ENCODE measurements at places on chromosomes 16 and 17.

DNA sequence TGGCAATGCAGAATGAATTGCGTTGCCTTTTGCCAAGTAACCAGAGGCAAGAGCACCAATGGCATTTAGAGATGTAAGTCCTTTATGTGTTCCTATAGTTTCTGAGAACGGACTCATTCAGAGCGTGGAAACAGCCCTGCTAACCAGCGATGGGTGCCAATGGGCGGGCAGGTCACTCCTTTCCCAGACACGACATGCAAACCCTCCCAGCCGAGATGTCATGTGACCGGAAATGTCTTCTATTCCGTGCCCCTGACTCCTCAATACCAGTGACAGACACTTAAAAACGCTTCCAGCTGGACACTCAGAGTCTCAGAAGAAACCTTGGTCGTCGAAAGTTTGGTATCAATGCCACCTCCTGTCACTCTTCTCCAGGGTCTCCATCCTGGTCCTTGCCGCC, 3.2 kb downstream of the FBF1 start:
- H3K27me3 ChIP-seq: no peaks in the 10 kb centered on the region
- no peaks in the 10 kb centered on the region for H3K36me3 ChIP-seq
- no peak overlapping the region for H3K4me3 ChIP-seq
- DNase-seq: no peak
- H3K27ac ChIP-seq: no peak overlapping the region

- DNase-seq: no peak
- peaks cover 3% of the 10 kb centered on the region for H3K36me3 ChIP-seq
- no peak overlapping the region for H3K4me3 ChIP-seq
- no peaks in the 10 kb centered on the region for H3K4me1 ChIP-seq
Measured at GRCh38 chr16:962901-963814, 7.6 kb downstream of the LMF1 start.

GRCh38 chr17:61635913-61636432, 45.0 kb upstream of the NACA2 start:
- H3K4me1 ChIP-seq: no peaks in the 10 kb centered on the region
- H3K4me3 ChIP-seq: no peak overlapping the region
- no peaks in the 10 kb centered on the region for H3K36me3 ChIP-seq
- H3K27me3 ChIP-seq: no peaks in the 10 kb centered on the region
- no peak for DNase-seq

GRCh38 chr17:74527081-74527480, 4.2 kb downstream of the CD300LB start:
- H3K27me3 ChIP-seq: no peaks in the 10 kb centered on the region
- no peak for DNase-seq
- H3K4me1 ChIP-seq: no peaks in the 10 kb centered on the region
- H3K4me3 ChIP-seq: no peak overlapping the region
- no peaks in the 10 kb centered on the region for H3K36me3 ChIP-seq
- H3K27ac ChIP-seq: no peak overlapping the region

- no peak overlapping the region for H3K4me3 ChIP-seq
- no peak overlapping the region for H3K27ac ChIP-seq
- no peaks in the 10 kb centered on the region for H3K4me1 ChIP-seq
- H3K27me3 ChIP-seq: no peaks in the 10 kb centered on the region
Measured at GRCh38 chr16:46607529-46607928, 13.7 kb downstream of the SHCBP1 start.

- H3K36me3 ChIP-seq: peaks cover 7% of the 10 kb centered on the region
- H3K4me3 ChIP-seq: peak overlapping the region; percentile 77
- peaks cover 41% of the 10 kb centered on the region for H3K4me1 ChIP-seq
- no peaks in the 10 kb centered on the region for H3K27me3 ChIP-seq
Measured at GRCh38 chr16:19524616-19525384, 1.1 kb downstream of the CCP110 start.

GRCh38 chr16:17965133-17965900, 371.2 kb downstream of the NPIPA8 start:
- no peaks in the 10 kb centered on the region for H3K27me3 ChIP-seq
- H3K27ac ChIP-seq: no peak overlapping the region
- H3K36me3 ChIP-seq: no peaks in the 10 kb centered on the region
- DNase-seq: no peak
- no peak overlapping the region for H3K4me3 ChIP-seq

- H3K4me1 ChIP-seq: peaks cover 16% of the 10 kb centered on the region
- H3K4me3 ChIP-seq: no peak overlapping the region
- no peak overlapping the region for H3K27ac ChIP-seq
- no peaks in the 10 kb centered on the region for H3K27me3 ChIP-seq
Measured at GRCh38 chr16:29791845-29792807, 1.6 kb downstream of the KIF22 start.

DNA sequence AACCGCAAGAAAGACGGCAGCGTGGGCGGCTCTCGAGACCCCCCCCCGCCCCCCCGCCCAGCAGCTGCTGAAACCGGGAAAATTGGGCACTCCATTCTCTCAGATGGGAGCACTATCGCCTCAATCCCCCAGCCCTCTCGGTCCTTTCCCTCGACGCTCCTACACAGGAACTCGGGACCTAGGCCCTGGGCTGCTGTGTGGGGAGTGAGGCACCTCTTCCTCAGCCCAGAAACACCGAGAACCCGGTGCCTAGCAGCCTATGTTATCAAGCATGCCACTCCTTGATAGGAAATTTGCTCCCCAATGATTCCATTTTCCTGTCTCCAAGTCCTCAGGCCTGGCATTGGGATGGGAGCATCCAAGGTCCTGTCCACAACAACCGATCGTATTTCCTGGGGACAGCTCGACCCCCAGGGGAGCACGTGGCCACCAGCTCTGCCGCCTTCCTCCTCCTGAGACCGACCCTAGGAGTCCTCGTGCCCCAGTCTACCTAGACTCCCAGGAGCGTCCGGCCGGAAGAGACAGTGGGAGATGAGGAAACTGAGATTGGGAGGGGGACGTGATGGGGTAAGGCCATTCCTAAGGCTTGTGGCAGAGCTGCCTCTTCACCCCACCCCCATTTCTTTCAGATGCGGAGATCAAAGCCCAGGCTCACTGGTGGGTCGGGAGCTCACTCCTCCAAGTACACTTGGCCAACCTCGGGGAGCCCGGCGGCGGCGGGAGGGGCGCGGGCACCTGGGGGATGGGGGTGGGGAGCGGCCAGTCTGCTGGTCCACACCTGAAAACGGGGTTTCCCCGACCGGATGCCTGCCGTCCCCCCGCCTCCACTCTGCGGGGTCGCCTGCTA, 17.5 kb upstream of the CBX8 start:
- no peak for DNase-seq
- peaks cover 28% of the 10 kb centered on the region for H3K27me3 ChIP-seq
- H3K4me3 ChIP-seq: peak overlapping the region; percentile 59
- peaks cover 37% of the 10 kb centered on the region for H3K4me1 ChIP-seq
- H3K36me3 ChIP-seq: no peaks in the 10 kb centered on the region
- no peak overlapping the region for H3K27ac ChIP-seq

GRCh38 chr17:45413498-45413923, 19.2 kb downstream of the ARHGAP27 start:
- no peaks in the 10 kb centered on the region for H3K4me1 ChIP-seq
- no peaks in the 10 kb centered on the region for H3K27me3 ChIP-seq
- no peak overlapping the region for H3K27ac ChIP-seq
- H3K4me3 ChIP-seq: no peak overlapping the region
- H3K36me3 ChIP-seq: no peaks in the 10 kb centered on the region

DNA sequence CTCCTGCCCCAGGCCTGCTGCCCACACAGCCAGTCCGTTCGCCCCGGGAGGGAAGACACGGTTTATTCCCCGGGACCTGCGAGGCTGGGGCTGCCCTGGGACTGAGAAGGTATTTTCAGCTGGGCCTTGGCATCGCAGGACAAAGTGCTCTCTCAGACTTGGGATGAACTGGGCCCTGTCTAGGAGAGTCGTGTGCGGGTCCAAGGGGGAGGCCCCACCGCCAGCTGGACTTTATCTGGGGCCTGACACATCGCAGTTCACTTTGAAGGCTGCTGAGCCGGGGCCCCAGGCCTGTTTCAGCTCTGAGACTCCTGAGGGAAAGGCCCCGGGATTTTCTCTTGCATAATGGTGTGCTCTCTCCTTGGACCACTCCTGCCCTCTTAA, 6.8 kb downstream of the CRISPLD2 start:
- no peaks in the 10 kb centered on the region for H3K36me3 ChIP-seq
- H3K4me1 ChIP-seq: peaks cover 13% of the 10 kb centered on the region
- no peak for DNase-seq
- no peak overlapping the region for H3K27ac ChIP-seq

DNA sequence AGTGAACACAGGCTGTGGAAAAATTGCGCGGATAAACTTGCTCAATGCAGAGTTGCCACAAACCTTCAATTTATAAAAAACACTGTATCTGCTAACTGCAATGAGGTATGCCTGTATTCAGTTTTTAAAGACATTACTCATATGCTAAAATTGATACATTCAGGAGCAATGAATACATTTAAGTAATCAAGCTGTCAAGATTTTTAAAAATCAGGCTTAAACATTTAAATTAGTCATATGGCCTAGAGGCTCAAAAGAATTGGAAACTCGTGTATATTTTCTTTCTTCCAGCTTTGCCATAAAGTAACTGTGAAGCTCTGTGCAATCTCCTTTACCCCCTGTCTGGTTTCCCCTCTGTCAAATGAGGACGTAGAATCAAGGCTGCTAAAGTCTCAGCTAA, 4.1 kb downstream of the SYNRG start:
- DNase-seq: no peak
- peaks cover 26% of the 10 kb centered on the region for H3K4me1 ChIP-seq
- H3K27me3 ChIP-seq: no peaks in the 10 kb centered on the region
- H3K27ac ChIP-seq: no peak overlapping the region
- H3K4me3 ChIP-seq: no peak overlapping the region
- H3K36me3 ChIP-seq: no peaks in the 10 kb centered on the region

GRCh38 chr16:30990105-30990504, 5.1 kb downstream of the HSD3B7 start:
- no peak overlapping the region for H3K4me3 ChIP-seq
- H3K27me3 ChIP-seq: no peaks in the 10 kb centered on the region
- H3K4me1 ChIP-seq: peaks cover 10% of the 10 kb centered on the region
- DNase-seq: no peak

DNA sequence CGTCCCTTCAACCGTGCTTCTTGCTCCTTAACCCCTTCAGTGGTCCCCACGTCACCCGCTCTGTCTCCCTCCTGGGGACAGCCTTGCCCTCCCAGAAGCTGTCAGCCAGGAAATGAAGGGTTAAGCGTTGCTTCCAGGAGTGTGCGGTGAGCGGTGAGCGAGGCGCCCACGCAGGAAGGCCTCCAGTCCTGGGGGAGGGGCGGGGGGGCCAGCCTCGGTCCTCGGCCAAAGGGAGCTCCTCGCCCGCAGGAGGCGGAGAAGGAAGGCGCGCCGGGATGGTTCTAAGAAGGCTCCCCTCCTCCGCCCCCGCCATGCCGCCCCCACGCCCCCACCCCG, 2.3 kb downstream of the RBFOX3 start:
- no peak for DNase-seq
- H3K4me3 ChIP-seq: no peak overlapping the region
- peaks cover 16% of the 10 kb centered on the region for H3K27me3 ChIP-seq
- no peaks in the 10 kb centered on the region for H3K36me3 ChIP-seq
- H3K4me1 ChIP-seq: peaks cover 10% of the 10 kb centered on the region

GRCh38 chr16:4652561-4652960, 27.9 kb downstream of the MGRN1 start:
- H3K4me3 ChIP-seq: no peak overlapping the region
- no peak overlapping the region for H3K27ac ChIP-seq

- no peaks in the 10 kb centered on the region for H3K36me3 ChIP-seq
- no peaks in the 10 kb centered on the region for H3K4me1 ChIP-seq
- DNase-seq: no peak
- H3K4me3 ChIP-seq: no peak overlapping the region
- H3K27me3 ChIP-seq: no peaks in the 10 kb centered on the region
- no peak overlapping the region for H3K27ac ChIP-seq
Measured at GRCh38 chr16:13148836-13149235, 247.4 kb downstream of the SHISA9 start.

- H3K27me3 ChIP-seq: no peaks in the 10 kb centered on the region
- H3K4me1 ChIP-seq: no peaks in the 10 kb centered on the region
- no peak for DNase-seq
- H3K27ac ChIP-seq: no peak overlapping the region
Measured at GRCh38 chr17:142102-142661, 4.8 kb downstream of the SCGB1C2 start.

GRCh38 chr16:85365120-85365519, 248.0 kb upstream of the GSE1 start:
- peaks cover 20% of the 10 kb centered on the region for H3K4me1 ChIP-seq
- H3K36me3 ChIP-seq: no peaks in the 10 kb centered on the region
- no peak overlapping the region for H3K4me3 ChIP-seq

DNA sequence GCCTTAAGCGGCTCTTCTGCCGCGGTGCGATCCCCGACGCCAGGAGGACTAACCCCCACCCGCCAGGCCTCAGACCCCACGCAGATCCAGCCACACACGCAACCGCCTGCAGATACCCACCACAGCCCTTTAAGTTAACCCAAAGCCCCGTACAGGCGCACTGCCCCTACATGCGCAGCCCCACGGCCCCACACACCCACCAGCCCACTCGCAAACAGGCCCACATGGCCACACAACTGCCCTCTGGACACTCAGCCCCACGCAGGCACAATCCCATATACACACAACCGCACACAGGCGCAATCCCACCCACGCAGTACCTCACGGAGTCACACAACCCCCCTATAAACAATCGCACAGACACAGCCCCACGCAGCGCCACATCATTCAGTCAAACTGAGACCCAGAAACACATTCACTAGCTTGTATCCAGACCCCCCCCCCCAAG, 41.7 kb downstream of the RAI1 start:
- H3K36me3 ChIP-seq: no peaks in the 10 kb centered on the region
- no peak overlapping the region for H3K27ac ChIP-seq
- no peak for DNase-seq
- H3K4me1 ChIP-seq: peaks cover 30% of the 10 kb centered on the region
- H3K4me3 ChIP-seq: peak overlapping the region; percentile 83

GRCh38 chr17:36069136-36069535, 5.1 kb downstream of the CCL18 start:
- H3K4me3 ChIP-seq: no peak overlapping the region
- H3K36me3 ChIP-seq: no peaks in the 10 kb centered on the region
- H3K4me1 ChIP-seq: no peaks in the 10 kb centered on the region

DNA sequence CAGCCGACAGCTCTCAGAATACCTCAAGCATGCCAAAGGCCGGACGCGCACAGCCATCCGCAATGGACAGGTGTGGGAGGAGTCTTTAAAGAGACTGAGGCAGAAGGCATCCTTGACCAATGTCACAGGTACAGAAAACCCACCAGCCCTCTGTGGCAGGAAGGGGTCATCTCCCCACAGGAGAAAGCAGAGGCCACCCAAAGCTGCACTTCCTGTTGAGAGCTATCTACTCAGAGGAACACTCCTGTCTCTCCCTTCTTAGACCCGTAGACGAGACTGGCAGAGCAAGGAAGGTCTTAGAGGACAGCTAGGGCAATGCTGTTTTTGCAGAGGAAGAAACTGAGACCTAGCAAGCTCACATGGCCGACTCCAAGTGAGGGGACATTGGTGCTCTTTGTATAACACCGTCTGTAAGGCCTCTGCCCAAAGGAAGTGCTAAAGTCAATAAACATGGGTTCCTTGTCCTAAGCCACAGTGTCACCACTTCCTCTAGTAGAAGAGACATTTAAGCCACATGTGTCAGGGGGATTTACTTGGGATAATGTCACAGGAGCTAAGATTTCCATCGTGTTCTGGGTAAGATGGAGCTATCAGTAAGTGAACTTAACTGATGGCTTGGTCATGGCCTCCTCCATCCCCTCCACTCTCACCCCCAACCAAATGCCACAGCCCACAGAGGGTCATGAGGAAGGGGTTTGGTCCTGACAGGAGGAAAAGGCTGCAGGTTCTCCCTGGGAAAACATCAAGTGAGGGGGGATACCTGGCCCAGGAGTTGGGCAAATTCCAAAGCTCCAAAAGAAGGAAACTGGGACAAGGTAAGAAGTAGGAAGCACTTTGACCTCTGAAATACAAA, 9.4 kb downstream of the LPO start:
- H3K4me3 ChIP-seq: no peak overlapping the region
- H3K36me3 ChIP-seq: no peaks in the 10 kb centered on the region
- H3K4me1 ChIP-seq: peaks cover 12% of the 10 kb centered on the region
- H3K27ac ChIP-seq: no peak overlapping the region

All from thoracic aorta (tissue), 2 donors.